ENCODE measurements at places on chromosomes 2 and 18. TPM values are rescaled to one million over a fixed set of nuclear protein-coding genes. Genes with fewer than 3 reads are reported as not detected.
A peak's percentile ranks its signal among the peaks of the same experiment; 100 is the strongest.

GRCh38 chr2:231671270-231672050 lies 36.9 kb upstream of the PTMA start:
- DNase-seq: no peak

DNA sequence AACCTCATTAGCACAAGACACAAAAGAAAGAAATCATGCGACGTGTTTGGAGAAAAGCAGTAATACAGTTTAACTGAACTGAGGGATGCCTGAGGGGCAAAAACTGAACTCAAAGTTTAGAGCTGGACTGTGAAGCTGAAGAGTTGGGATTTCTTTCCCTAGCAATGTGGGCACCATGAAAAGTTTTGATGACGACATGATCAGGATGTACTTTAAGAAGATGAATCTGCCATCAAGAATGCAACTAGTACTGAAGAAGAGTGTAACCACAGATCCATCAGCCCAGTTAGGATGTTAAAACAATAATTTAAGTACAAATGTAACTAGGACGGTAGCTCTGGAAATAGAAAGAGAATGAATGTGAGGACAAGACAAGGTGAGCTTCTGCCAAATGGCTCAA lies 196.2 kb downstream of the VWC2L start:
- DNase-seq: peak; percentile 6

- DNase-seq: peak; percentile 23
Observed at GRCh38 chr2:75466708-75467311, 93.9 kb downstream of the EVA1A start.

DNA sequence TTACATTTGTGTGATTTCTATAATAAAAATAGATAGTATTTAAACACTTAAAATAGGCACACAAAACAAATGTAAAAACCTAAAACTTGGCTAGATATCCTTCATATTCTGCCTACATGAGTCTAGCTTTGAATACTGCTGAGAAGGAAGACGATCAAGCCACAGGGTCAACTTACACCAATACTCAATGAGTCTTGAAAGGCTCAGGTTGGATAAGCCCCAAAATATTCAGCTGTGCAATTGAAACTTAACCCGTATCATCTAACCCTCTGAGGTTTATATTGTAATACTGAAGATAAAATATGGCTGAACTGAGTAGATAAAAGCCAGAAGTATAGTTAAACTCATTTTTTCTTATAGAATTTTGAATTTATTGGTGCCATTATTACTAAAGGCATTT lies 313.0 kb upstream of the NRXN1 start:
- DNase-seq: no peak

DNA sequence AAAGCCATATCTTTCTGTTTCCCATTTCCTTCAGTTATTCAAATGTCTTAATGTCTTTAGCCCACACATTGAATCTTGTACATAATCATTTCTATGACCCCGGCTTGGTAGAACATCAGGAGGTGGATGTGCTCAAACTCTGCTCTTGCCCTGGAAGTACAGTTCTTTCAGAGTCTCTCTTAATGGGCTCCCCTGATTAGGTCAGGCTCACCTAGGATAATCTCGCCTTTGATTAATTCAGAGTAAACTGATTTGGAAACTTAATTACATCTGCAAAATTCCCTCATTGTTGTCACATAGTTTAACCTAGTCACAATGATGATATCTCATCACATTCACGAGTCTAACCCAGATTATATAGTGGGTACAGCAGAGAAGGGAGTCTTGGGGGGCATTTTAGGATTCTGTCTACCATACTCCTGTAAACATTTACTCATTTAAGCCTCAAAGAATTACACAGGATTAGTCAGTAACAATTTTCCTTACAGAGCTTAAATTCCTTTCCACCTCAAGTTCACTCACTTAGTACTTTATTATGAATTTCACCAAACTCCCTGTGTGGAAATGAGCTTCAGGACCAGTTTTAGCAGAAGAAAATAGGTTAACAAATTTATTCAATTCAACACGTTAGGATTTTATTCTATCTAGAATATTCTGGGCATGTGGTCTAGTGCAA lies 135.5 kb downstream of the FHOD3 start:
- DNase-seq: no peak

GRCh38 chr2:110655701-110656100 lies 22.2 kb downstream of the BUB1 start:
- no peak for DNase-seq

- DNase-seq: no peak
Observed at GRCh38 chr18:34844732-34845459, 134.8 kb downstream of the DTNA start.

GRCh38 chr2:116645155-116645554 lies 1169.3 kb upstream of the DDX18 start:
- DNase-seq: no peak

- DNase-seq: no peak
Observed at GRCh38 chr2:69253112-69253511, 133.9 kb downstream of the GFPT1 start.

- DNase-seq: no peak
Observed at GRCh38 chr2:23380562-23381065, 4.4 kb upstream of the KLHL29 start.

GRCh38 chr2:36469106-36469477 lies 113.5 kb downstream of the CRIM1 start:
- DNase-seq: no peak

GRCh38 chr2:71001981-71002570 lies 7.4 kb upstream of the TEX261 start:
- no peak for DNase-seq

GRCh38 chr2:18918280-18918679 lies 328.9 kb upstream of the NT5C1B start:
- DNase-seq: no peak

DNA sequence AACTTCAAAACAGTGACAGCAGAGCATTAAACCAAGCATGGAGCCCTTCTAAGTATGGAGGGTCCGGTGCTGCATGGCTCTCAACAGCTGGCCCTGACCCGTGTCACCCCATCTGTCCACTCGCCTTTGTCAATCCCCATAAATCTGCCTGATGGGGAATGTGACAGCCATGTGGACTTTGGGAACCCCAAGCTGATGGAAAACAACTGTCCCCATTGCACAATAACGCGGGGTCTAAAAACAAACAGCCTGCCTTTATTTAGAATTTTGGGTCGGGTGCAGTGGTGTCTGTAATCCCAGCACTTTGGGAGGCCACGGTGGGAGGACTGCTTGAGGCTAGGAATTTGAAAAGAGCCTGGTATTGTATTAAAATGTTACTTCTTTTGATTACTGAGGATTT lies 17.1 kb upstream of the THADA start:
- DNase-seq: no peak

DNA sequence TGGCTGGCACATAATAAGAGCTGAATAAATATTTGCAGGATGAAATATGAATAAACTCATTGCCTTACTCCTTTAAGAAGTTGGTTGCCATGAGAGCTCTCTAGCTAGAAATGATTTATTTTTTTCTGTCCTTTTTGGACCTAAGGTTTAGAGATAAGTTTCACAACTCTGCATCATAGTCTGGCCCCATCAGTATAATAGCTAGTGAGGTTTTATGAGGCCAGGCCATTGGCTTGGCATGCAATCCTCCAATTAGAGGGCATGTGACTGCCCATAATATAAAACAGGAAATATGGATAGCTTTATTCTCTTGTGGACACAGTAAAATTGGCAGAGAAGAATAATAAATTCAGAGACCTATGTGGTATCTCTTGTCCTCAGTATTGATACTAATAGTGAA lies 26.2 kb upstream of the INSIG2 start:
- DNase-seq: no peak

- DNase-seq: no peak
Observed at GRCh38 chr2:224156436-224156835, 117.3 kb upstream of the SERPINE2 start.

PECR gene
- total RNA-seq: 8.8 TPM

PGAP1 gene
- 13.7 TPM for total RNA-seq

DLX2 gene
- total RNA-seq: 9.9 TPM

MOCOS gene
- total RNA-seq: 7.5 TPM

SH3RF3 gene
- 0.33 TPM for total RNA-seq

NOSTRIN gene
- not detected for total RNA-seq

C2orf15 gene
- total RNA-seq: 0.59 TPM

RSAD2 gene
- total RNA-seq: under 0.01 TPM

Measured in mammary epithelial cell (primary cell).